Activated CD4-positive, CD25-positive, alpha-beta regulatory T cell treated with anti-CD3 and anti-CD28 coated beads, Interleukin-2, amount 50 U/mL, for 24 hours (primary cell): ENCODE measurements at places on chromosomes 13 and 19.
A peak's percentile ranks its signal among the peaks of the same experiment; 100 is the strongest.

DNA sequence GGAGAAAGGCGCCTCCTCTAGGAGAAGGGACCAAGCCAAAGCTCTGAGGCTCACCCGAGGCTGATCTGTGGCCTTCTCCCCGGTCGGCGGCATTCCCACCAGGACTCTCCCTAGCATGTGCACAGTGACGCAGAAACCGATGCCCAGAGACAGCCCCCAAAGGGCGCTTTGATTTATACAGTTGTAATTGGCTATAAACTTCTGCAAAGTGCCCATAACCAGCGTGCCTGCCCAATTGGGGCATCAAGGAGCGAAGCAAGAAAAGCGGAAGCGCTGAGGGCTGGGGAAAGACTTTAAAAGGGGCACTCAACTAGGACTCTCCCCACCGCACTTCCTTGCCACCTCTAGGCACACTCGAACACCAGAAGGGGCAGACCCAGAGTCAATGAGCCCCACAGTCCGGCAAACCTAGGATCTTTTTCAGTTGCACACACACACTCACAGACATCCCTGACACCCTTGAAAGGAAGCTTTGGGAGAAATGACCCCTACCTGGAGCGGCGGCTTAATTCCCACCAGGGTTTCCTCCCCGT lies 1.8 kb downstream of the CDX2 start:
- no peak for ATAC-seq

DNA sequence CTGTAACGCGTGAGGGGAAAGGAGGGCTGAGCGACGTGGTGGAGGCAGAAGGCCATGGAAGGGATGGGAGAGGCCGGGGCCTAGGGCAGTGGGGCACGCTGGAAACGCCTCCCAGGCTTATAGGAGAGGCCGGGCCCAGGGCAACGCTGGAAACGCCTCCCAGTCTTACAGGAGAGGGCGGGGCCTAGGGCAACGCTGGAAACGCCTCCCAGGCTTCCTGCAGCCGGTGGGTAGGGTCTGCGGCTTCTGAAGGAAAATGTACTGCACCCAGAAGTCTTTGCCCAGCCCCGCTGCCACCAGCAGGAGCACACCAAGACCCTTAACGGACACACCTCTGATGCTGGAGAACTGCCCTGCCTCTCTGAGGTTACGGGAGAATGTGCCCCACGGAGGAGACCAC lies 9.1 kb downstream of the CACTIN start:
- ATAC-seq: no peak

DNA sequence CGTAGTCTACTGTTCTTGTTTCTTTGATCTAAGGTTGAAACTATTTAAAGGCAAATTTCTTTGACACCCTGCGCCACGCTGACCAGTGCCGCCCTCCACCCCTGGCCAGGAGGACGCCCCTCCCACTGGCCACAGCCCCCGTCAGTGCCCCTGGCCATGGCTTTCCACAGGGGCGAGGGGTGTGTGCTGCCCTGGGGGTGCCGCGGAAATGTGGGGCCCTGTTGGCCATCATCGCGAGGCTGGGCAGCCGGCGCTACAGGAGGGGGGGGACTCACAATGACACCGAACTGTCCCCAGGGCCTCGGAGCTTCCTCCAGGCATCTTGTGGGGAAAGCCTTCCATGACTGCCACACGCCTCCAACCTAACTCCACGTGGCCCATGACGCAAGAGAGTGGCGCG lies 10.9 kb downstream of the SHC2 start:
- ATAC-seq: no peak

DNA sequence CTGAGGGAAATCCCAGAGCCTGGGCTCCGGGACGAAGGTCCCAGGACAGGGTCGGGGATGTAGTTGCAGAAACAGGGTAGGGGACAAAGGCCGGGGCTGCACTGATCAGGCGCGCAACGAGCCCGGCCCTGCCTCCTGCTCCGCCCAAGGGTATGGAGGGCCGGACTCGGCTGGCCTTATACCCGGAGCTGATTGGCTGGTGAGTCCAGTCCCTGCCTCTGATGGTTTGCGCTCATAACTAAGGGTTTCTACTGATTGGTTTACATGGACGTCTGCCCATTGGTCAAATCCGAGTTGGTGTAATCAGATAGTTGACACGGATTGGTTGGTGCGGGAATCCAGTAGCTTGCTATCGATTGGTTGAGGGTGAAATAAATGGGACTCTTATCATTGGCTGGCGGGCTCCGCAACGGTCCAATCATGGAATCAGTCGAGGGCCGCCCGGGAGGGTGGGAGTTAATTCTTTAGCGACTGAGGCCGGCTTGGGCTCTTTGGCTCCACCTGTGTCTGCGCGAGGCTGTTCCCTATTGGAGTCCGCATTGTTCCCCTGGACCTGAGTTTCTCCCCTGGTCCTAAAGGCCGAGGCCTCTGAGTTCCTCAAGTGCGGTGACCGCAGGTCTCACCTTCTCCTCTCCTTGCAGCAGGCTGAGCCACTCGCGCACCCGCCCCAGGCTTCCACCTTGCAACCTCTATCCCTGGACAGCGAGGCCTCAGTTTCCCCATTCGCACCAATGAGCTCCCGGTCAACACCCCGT lies 570 bp upstream of the MPND start:
- ATAC-seq: peak; percentile 92

- no peak for ATAC-seq
Observed at GRCh38 chr13:37791699-37792098, 77.9 kb downstream of the TRPC4 start.

DNA sequence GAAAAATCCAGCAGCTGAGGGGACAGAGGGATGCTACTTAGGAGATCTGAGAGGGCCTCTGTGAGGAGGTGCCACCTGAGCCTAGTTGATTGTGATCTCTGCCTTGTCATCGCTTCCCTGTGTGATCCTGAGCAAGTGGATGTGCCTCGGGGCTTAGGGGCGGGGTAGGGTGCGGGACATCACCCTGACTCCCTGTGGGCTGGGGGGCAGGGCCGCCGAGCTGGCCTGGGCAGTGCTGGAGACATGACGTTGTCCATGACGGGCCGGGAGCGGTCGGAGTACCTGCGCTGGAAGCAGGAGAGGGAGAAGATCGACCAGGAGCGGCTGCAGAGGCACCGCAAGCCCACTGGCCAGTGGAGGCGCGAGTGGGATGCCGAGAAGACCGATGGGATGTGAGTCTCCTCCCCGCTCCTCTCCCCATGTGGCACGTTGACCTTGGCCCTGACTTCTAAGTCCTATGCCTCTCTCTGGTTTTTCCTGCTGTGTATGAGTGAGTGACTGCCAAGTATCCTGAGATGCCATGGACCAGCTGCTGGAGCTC lies 8.2 kb upstream of the INAFM1 start:
- ATAC-seq: no peak

DNA sequence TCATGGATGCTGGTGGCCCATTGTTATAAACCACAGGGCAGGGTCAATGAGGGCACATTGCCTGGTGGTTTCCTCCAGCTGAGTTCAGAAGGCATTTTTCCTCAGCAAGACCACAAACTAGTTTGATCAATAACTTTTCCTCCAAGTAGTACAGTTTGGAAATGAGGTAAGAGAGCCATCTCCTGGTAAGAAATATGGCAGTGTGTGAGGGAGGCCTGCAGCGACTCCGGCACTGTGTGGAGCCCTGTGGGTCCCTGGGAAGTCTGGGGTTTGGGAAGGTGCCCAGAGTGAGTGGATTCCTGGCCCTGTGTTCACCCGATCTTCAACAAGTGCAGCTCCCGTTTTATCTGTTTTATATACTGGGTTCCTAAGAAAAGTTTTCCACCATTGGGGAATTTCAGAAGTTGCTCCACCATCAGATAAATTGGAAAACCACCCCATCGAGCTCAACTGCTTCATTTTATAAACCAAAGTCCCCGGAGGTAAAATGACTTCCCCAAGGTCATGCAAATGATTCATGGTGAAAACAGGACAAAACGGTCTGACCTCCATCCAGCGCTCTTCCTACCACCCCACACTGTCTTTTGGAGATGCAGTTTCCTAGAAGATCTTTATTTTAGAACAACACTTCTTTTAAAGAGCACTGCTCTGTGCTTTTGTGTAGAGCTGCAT lies 148.4 kb downstream of the KATNAL1 start:
- ATAC-seq: no peak

DNA sequence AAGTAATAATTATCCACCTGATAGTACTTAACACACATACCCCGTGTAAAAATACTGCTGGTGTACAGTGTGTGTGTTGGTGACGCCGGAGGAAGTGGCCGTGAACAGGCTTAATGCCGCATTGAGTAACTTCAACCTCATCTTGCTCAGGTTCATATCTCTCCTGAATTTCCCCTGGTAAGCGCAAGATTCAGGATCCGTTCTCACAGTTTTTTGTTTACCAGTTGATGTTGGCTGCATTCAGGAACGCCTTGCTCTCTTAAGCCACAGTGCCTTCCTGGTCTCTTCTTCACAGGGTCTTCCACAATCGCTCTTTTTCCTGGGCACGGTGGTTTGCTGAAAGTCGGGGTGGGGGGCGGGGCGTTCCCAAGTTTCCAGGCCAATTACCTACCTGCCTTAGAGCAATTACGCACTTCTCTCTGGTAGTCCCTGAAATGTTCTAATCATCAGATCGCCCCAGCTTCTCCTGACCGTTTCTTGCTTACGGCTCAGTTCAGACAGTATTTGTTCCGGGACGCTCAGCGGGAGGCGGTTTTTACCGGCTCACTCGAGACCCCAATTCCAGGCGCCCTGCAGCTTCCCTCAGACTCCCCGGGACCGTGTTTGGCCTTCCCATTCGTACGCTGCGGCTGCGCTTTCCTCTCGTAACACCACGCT lies 706 bp upstream of the DNAJC3 start:
- ATAC-seq: no peak

DNA sequence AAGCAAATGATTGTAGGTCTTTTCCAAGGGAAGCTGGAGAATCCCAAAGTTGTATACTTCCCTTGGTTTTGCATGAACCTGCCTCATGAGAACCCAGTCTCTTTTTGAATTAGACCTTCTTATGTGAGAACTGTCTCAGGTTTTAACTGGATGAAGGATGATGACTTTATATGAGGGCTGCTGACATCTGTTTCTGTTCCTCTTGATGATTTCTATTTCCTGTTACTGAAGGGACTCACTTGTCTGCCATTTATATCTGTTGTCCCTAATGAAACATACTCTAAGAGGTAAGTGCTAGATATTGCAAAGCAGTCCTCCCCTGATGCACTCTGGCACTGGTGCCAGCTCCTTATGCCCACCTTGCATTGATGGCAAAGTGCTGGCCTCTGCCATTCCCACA lies 33.6 kb downstream of the ERICH4 start:
- no peak for ATAC-seq

GRCh38 chr13:97223037-97223710 lies 1.0 kb downstream of the MBNL2 start:
- no peak for ATAC-seq

GRCh38 chr19:16834747-16835146 lies 5.5 kb downstream of the SIN3B start:
- ATAC-seq: no peak

- ATAC-seq: peak; percentile 58
Observed at GRCh38 chr19:19115954-19116353, 22.3 kb downstream of the TMEM161A start.

- no peak for ATAC-seq
Observed at GRCh38 chr13:36157480-36157879, 26.3 kb upstream of the DCLK1 start.

DNA sequence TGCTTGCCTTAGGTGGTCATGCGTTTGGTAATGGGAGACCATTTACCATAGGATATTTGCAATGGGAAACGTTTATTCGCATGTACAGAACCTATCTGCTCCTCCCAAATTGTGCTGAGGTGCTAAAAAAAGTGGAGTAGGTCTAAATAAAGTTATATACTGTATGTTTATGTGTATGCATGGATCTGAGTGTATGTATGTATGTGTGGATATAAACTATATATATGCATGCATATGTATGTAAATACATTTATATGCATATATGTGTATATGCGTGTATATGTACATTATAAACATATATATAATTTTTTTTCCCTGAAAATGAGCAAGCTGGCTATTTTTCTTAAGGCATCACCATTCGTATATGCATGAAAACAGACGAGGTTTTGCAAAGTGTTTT lies 95.9 kb downstream of the HS6ST3 start:
- ATAC-seq: no peak

DNA sequence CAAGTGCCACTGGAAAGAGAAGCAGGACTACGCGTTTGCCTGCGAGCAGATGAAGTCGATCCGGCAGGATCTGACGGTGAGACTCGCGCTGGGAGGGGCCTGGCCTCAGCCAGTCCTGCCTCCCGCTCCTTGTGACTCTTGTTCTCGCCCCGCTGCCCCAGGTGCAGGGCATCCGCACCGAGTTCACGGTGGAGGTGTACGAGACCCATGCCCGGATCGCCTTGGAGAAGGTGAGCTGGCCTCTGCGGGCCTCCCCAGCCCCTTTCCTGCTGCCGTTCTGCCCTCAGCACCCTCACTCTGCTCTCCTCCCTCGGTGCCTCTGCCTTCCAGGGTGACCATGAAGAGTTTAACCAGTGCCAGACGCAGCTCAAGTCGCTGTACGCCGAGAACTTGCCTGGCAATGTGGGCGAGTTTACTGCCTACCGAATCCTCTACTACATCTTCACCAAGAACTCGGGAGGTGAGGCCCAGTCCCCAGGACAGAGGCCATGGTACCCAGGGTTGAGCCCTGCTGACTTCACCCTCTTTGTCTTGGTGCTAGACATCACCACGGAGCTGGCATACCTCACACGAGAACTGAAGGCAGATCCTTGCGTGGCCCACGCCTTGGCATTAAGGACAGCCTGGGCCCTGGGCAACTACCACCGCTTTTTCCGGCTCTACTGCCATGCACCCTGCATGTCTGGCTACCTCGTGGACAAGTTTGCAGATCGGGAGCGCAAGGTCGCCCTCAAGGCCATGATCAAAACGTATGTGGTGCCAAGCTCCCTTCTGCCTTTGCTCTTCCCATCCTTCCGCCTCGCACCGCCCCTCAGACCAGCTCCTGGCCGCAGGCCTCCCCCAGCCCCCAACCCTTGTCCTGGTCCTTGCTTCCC lies 5.6 kb downstream of the LENG9 start:
- ATAC-seq: no peak

DNA sequence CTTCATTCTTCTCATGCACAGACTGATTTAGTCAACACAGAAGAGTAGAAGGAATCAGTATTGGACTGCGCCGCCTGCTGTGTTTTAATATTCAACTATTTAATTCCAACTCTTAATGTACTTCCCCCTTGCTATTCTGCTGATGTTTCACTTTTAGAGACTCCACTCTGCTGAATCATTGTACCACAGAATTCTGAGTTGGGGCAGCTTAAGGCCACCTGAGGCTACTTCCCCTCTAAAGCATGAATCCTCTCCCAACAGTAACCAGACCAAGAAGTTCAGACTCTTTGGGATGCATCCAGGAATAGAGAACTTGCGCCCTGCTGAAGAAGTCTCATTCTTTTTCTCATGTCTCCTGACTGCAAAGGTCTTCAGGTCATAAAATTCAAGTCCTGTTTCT lies 708.8 kb downstream of the UQCRFS1 start:
- ATAC-seq: no peak

DNA sequence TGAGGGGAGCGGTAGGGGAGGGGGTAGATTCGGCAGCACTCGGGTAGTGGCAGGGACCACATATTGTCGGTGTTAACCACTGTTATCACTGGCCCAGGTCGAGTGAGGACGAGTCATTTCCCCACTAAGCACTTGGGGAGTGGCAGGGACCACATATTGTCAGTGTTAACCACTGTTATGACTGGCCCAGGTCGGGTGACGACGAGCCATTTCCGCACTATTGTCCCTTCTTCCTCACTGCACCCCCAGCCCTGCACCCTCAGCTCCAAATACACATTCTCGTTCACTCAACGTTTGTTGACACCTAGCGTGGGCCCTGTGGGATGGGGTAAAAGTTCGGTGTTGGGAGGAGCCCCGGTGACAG lies 467 bp upstream of the CLN5 start:
- peak; percentile 86 for ATAC-seq

- ATAC-seq: no peak
Observed at GRCh38 chr13:50386541-50387050, 371.4 kb downstream of the KCNRG start.
